ENCODE measurements at places on chromosomes 16 and 17.

GRCh38 chr16:86783636-86784626 lies 205.6 kb downstream of the FOXL1 start:
- no peak for DNase-seq

- DNase-seq: no peak
These were observed 79.8 kb downstream of the ZNF778 start for GRCh38 chr16:89297156-89297874.

- DNase-seq: no peak
These were observed 24.8 kb downstream of the GINS2 start for GRCh38 chr16:85663891-85664321.

- DNase-seq: no peak
These were observed 3.2 kb downstream of the TRIM25 start for GRCh38 chr17:56910509-56911235.

- DNase-seq: no peak
These were observed 27.4 kb downstream of the EMP2 start for GRCh38 chr16:10552998-10553491.

DNA sequence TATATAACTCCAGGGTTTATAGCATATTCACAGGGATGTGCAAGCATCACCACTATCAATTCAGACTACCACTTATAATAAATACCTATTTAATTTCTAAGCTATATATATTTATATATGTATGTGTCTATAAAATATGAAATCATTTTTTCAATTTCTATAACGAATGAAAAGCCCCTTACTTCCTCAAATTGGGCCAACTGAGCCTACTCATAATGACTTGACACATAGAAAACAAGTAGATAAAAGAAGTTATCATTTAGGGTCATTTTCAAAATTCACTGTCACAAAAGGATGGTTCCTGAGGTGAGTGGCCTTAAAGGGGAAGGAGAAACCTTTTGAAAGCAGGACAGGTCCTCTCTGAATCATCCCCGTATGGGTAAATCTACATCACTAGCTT lies 114.1 kb downstream of the ADCY9 start:
- DNase-seq: no peak

DNA sequence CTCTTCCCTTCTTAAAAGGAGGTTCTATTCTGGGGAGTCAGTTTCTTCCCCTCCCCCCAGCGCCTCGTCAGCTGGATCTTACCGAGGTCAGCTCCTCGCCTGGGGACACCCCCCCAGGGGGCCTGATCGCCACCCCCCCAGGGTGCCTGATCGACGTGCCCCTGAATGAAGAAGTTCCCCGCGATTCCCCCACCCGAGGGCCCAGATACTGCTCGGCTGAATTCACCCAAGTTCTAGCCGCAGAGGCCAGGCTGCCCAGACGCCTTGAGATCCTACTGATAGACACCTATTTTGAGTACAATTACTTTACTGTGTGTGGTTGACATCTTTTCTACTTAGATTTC lies 1.4 kb downstream of the RAB11FIP3 start:
- DNase-seq: no peak

All from NCI-H2081 treated with DMSO at 0.1 percent for 48 hours (cell line).